ENCODE measurements at places on chromosomes 4 and X.

DNA sequence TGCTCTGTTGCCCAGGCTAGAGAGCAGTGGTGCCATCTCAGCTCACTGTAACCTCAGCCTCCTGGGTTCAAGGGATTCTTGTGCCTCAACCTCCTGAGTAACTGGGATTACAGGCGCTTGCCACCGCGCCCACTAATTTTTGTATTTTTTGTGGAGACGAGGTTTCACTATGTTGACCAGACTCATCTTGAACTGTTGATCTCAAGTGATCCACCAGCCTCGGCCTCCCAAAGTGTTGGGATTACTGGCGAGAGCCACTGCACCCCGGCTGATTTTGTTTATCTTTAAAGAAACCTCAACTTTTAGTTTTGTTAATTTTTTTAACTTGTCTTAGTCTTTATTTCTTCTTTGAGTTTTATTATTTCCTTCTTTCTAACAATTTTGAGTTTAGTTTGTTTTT, 163.2 kb downstream of the SLC4A4 start:
- DNase-seq: no peak

GRCh38 chr4:169311643-169312365, 41.0 kb upstream of the SH3RF1 start:
- DNase-seq: no peak

DNA sequence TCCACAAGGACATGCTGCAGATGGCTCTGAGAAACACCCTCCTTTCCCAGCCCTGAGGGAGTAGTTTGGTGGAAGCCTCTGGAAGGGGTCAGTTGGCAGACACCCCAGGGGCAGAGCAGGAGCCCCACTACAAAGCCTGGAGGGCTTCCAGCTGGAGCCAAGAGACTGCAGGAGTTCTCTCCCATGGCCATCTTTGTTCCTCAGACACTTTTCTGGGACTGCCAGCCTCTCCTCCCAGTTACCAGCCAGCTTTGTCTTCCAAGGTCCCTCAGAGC, 91.0 kb upstream of the PJA1 start:
- no peak for DNase-seq

DNA sequence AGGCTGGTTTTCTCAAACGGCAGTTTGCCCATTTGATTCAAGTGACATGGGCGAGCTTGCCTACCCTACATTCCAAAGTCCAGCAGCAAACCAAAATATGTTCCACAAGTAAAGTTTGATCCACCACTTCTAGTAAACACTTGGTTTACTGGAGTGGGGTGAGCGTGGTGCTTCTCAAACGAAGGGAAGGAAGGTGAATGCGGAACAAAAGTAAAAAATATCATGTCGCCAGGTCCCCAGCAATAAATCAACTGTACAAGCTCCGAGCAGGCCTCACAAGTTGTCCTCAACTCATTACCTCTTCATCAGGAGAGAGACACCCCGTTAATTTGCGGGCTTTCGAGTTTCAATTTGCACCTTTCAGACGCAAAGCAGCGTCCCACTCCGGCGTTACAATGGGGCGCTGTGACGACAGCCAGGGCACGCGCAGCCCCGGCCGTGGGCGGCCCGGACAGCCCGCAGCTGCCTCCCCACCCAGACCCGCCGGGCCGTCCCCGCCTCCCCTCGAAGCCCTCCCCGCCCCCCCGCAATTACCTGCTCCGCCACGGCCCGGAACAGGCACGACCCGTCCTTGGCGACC, 1.0 kb downstream of the OTUD4 start:
- peak; percentile 55 for DNase-seq

GRCh38 chr4:7295197-7295910, 103.0 kb downstream of the SORCS2 start:
- DNase-seq: no peak

GRCh38 chr4:88341227-88342192, 37.1 kb upstream of the HERC6 start:
- no peak for DNase-seq

- DNase-seq: no peak
Observed at GRCh38 chr4:151417766-151418376, 8.9 kb downstream of the FHIP1A start.

GRCh38 chrX:12685541-12685940, 105.7 kb upstream of the PRPS2 start:
- no peak for DNase-seq

GRCh38 chr4:11469650-11470437, 41.1 kb upstream of the HS3ST1 start:
- DNase-seq: no peak

GRCh38 chrX:87402256-87402655, 115.3 kb upstream of the KLHL4 start:
- no peak for DNase-seq

DNA sequence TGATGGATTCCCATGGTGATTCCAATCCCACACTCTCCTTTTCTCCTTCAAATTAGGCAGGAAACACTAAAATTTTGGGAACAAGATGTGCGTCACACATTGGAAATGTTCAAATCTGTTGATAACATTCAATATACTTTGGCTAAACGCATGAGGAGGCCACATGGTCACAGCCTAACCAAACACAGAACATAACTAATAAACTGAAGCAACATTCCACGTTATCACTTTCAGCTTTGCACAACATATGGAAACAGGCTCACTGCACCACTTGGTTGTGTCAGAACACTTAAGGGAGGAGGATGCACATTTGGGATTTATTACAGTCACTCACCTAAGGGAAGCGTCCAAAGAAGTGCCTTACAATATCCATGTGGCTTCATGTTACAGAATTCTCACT, 4.7 kb downstream of the SH3RF1 start:
- DNase-seq: no peak

DNA sequence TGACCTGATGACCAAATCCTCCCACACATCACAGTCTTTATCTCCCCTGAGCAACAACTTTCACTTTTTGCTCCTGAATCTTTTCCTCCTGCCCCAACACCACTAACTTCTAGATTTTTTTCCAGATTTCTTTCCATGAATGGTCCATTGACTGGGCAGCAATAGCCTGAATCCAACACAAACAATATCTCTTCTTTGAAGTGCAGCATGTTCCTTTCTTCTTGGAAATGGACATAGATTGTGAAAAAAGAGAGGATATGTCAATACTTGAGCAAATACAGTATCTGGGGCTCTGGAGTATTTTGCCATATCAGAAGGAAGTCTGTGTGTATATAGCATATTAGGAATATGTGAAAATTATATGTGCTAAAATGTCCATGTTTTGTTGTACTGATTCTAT, 55.2 kb downstream of the CDS1 start:
- no peak for DNase-seq

GRCh38 chrX:135295238-135295943, 13.9 kb upstream of the ETDC start:
- peak; percentile 20 for DNase-seq

DNA sequence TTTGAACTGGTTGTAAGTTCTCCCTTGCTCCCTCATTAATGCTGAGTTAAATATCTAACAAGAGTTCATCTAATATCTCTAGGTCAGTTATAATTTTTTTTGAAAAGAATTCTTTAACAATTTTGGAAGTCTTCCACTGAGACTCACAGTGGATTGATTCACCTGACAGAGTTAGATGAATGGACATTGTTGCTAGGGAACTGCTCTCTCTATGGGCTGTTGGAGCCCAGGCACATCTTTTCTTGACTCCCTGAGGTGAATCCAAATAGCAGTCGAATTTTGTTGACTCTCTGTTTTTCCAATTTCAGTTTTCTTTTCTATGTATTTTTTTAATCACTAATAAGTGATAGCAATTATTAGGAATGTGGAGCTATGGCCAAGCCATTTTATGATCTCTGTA, 996.1 kb upstream of the PABPC4L start:
- no peak for DNase-seq

DNA sequence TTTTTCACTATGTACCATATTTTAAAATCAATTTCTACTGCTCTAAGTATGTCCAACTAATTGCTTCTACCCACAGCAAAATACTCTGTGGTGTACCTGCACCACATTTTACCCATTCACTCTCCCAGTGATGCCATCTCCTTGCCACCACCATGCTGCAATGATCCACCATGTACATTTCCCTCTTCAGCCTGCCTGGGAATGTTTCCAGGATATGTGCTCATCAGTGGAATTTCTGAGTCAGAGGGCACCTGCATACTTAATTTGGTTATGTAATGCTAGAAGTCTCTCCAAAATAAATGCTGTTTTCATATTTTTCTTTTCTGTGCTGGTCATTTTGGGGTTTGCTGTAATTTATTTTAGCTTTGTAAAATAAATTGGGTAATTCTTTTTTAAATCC, 33.2 kb upstream of the OCIAD2 start:
- DNase-seq: no peak

DNA sequence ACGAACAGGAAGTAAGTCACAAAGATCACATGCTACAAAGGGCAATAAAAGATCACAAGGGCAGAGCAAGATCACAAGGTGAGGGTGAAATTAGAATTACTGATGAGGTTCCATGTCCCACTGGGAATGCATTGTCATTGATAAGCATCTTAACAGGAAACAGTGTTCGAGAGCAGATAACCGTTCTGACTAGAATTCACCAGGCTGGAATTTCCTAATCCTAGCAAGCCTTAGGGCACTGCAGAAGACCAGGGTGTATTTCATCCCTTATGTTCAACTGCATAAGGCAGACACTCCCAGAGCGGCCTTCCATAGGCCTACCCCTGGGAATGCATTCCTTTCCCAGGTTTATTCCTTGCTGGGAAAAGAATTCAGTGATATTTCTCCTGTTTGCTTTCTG, 980.6 kb upstream of the LCORL start:
- DNase-seq: no peak

DNA sequence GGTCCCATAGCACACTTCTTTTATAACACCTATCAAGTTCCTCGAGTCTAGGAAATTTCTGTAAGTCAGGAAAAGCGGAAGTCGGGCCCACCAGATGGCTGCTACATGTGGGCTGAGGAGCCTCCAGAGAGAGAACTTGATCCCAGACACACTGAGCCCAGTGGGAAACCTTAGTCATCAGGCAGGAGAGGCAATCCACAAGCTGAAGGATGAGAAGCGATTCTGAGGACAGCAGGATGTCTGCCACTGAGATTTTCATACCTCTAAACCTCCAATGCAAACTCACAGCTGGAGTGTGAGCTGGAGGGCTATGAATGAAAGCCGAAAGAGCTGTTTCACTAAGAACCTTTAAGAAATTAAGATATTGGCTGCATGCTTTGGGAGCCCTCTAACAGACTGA, 52.6 kb upstream of the PDHA1 start:
- DNase-seq: no peak

GRCh38 chr4:38166082-38166481, 205.9 kb downstream of the PTTG2 start:
- DNase-seq: no peak

DNA sequence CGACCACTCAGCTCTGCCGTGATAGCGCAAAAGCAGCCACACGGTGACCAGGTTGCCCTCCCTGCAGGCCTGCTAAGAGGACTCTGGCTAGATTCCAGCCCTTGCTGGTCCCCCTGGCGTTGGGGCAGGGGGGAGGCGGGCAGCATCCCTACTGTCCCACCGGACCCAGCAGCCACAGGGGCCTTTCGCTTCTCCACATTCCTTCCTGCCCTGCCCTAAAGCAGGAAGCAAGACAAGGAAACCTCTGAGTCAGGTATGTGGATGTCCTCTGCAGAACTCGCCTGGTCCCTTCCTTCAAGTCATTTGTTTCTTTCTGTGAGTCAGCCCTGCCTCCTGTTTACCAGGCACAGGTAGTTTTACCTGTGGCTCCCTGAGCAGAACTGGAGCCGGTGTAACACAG, 60.2 kb upstream of the CLDN34 start:
- no peak for DNase-seq

- no peak for DNase-seq
Observed at GRCh38 chr4:42676066-42676951, 19.4 kb upstream of the ATP8A1 start.

- DNase-seq: no peak
Observed at GRCh38 chrX:150363561-150364346, 637 bp downstream of the MAMLD1 start.

GRCh38 chrX:129908636-129909035, 2.7 kb downstream of the UTP14A start:
- DNase-seq: no peak

DNA sequence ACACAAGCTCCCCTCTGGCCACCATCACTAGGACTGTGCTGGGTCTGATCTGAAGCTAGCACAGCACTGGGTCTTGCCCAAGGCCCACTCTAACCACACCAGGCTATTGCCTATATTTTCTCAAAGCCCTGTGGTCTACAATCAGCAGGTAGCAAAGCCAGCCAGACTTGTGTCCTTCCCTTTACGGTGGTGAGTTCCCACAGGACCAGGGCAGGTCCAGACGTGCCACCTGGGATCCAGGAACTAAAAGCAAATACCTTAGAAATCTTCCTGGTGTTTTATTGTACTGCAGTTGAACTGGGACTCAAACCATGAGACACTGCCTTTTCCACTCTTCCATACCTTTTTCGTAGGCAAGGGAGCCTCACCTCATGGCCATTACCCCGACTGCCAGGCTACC, 9.0 kb upstream of the MAGEC2 start:
- no peak for DNase-seq

GRCh38 chrX:29862126-29862677, 353.2 kb upstream of the MAGEB2 start:
- DNase-seq: no peak

GRCh38 chrX:70254909-70255308, 5.1 kb downstream of the P2RY4 start:
- DNase-seq: no peak

DNA sequence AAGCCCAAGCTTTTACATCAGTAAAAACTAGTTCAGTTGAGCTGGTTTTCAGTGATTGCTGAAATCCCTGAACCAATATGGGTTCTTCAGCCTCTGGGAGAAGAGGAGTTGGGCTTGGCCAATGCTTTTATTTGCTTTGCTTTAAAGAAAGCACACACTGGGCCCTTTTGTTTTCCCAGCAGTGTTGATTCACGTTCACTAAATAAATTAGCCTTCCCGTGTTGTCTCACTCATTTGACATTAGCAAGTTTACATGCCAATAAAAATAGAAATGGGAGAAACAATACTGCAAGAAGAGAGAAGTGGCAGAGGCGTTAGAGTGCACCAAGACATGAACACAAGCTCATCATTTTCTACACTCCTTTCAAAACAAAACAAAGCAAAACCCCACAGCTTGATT, 136.2 kb downstream of the SHROOM3 start:
- DNase-seq: no peak

GRCh38 chr4:153535772-153536513, 69.8 kb downstream of the TMEM131L start:
- no peak for DNase-seq

GRCh38 chr4:5504486-5504885, 203.9 kb downstream of the EVC2 start:
- no peak for DNase-seq

Data from activated naive CD4-positive, alpha-beta T cell (primary cell).